ENCODE measurements at places on chromosomes 11 and 22. TPM values are rescaled to one million over a fixed set of nuclear protein-coding genes. Genes with fewer than 3 reads are reported as not detected.

SPI1 gene
- polyA plus RNA-seq, result 10.2 TPM

SEZ6L gene
- 4.3 TPM for polyA plus RNA-seq

IL10RA gene
- polyA plus RNA-seq, result 8.6 TPM

DNA sequence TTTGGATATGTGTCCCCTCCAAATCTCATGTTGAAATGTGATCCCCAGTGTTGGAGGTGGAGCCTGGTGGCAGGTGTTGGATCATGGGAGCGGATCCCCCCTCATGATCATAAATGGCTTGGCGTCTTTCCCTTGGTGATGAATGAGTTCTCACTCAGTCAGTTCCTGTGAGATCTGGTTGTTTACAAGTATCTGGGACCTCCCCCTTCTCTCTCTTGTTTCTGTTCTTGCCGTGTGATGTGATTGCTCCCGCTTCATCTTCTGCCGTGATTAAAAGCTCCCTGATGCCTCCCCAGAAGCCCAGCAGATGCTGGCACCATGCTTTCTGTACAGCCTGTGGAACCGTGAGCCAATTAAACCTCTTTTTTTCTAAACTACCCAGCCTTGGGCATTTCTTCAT is 102.2 kb downstream of the SEZ6L start:
- H3K27ac ChIP-seq, result no peak overlapping the region
- no peak for DNase-seq
- H3K36me3 ChIP-seq, result no peaks in the 10 kb centered on the region
- H3K4me1 ChIP-seq, result no peaks in the 10 kb centered on the region

GRCh38 chr22:46044621-46045458 is 67.9 kb upstream of the WNT7B start:
- H3K36me3 ChIP-seq, result no peaks in the 10 kb centered on the region
- peak overlapping the region; percentile 33 for H3K27ac ChIP-seq
- peak overlapping the region; percentile 47 for H3K4me3 ChIP-seq
- DNase-seq, result peak; percentile 50
- H3K27me3 ChIP-seq, result peaks cover 58% of the 10 kb centered on the region

DNA sequence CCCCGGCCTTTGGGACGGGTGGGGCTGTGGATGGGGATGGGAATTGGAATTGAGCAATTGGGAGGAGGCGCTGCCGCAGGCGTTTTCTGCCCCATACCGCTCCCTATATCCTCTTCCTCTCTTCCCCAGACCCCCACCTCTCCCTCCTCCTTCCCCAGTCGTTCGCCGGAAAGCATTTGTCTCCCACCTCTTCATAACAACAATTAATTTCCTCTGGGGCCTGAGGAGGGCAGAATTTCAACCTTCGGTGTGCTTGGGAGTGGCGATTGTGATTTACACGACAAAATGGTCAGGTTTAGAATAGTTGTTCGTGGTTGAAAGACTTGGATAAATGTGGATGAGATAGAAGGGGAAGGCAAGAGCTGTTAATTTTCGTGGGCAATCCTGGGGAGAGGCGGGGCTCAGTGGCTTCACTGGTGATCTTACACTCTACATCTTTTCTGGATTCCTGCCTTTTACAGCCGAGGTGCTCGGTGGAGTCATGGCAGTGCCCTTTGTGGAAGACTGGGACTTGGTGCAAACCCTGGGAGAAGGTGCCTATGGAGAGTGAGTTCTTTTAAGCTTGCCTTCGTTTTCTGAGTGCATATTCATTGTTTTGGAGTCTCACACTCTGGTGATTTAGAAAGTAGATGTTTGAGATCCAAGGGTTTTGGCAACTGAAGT is 1.5 kb downstream of the CHEK1 start:
- H3K27me3 ChIP-seq, result no peaks in the 10 kb centered on the region
- H3K4me1 ChIP-seq, result no peaks in the 10 kb centered on the region
- H3K4me3 ChIP-seq, result peak overlapping the region; percentile 73
- DNase-seq, result peak; percentile 73
